ENCODE measurements at places on chromosomes 7 and 10.

DNA sequence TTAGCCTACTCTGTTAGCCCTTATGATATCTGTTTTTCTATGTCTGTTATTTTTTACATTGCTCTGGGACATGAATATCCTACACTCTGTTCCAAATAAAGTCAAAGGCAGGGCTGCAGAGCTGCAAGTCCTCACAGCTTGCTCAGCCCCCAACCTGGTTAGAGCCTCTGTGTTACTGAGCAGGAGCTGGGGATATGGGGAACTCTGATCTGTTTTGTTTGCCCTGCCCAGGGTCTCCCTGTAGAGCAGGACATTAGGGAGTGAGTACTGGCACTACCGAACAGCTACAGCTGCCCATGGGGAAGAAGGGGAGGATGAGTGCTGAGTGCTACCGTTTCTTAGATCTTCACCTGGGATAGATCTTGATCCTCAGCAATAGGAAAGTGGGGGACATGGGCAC, 32.8 kb upstream of the FGL2 start:
- no peak for DNase-seq

GRCh38 chr10:76665029-76665428, 972.6 kb downstream of the KCNMA1 start:
- no peak for DNase-seq

DNA sequence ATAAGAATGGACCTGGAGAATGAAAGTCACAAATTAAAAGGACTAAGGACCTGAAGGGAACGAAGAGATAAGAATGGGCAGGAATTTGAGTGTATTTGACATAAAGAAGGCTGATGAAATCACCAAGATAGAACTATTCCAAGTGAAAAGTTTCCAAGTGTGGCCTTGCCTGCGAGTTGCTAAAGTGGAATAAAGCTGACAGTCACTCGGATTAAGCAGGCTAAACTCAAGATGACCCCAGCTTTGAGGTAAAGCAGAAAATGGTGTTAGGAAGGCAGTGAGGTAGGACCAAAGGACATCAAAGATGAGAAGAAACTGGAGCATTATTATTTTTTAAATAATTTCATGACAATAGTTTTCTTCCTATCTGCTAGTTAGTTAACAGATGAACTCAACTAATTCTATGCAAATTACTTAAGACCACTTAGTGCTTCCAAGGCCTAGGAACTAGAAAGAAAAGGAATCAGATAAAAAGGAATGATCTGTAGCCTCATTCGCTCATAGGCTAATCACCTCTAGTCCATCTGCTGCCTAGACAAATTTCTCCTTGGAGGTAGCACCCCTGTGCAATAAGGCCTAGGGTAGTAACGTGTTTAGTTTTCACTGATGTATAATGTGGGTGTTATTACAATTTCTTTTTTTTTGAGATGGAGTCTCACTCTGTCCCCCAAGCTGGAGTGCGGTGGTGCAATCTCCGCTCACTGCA, 34.5 kb downstream of the EZH2 start:
- no peak for DNase-seq

GRCh38 chr7:134302120-134302519, 14.6 kb downstream of the SLC35B4 start:
- no peak for DNase-seq

DNA sequence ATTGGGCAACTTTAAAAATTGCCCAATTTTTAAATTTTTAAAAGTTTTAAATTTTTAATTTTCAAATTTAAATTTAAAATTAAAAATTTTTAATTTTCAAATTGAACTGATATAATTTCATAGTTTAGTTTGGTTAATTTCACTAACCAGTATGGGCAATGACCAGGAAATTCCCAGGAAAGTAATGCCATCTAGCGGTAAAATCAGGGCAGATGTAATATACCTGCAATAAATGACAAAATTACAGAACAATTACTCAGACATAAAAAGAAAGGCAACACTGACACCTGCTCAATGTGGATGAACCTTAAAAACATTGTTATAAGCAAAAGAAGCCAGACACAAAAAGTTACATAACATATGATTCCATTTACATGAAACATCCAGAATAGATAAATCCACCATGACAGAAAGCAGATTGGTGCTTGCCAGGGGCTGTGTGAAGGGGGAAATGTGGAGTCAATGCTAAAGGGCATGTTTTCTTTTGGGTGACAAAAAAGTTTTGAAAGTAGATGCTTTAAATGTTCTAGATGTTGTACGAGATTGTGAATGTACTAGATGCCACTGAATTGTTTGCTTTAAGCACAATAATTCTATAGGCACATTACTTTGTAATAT, 28.6 kb upstream of the SLC16A12 start:
- peak; percentile 62 for DNase-seq

DNA sequence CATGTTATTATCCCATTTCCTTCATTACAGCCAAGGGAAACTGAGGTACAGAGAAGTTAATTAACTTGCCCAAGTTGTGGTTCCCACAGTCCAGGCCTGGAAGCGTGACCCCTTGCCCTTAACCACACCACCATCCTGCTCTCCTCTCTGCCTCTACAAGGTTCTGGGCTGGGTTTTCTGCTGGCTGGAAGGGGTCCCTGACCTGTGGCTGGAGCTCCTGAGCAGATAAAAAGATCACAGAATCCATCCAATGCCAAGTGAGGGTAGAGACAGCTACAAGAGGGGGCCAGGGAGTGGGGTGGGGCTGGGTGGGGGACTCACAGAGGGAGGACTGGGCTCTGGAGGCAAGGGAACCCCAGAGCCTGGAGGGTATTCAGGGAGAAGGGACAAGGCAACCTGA, 9.7 kb downstream of the ASB10 start:
- no peak for DNase-seq

DNA sequence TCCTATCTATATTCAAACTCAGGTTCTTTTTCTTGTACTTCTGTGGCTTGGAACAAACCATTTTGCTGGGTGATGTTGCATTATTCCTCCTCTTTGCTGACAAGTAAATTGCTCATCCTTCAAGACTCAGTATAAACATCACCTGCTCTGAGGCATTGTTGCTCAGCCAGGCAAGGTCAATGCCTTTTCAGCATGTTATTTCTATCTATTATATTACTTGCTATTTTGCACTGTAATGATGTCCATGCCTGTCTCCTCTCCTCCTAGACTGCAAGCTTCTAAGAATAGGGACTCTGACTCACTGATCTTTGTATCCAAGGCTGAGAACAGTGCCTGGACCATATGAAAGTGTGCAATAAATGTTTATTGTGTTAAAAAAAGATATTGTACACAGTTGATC, 293.8 kb downstream of the RNLS start:
- DNase-seq: no peak
